ENCODE measurements at places on chromosomes 7 and 10. TPM values are rescaled to one million over a fixed set of nuclear protein-coding genes. Genes with fewer than 3 reads are reported as not detected.

- no peak overlapping the region for H3K4me3 ChIP-seq
- no peak for DNase-seq
- H3K4me1 ChIP-seq, result peaks cover 5% of the 10 kb centered on the region
- peak overlapping the region; percentile 47 for H3K27ac ChIP-seq
- H3K36me3 ChIP-seq, result no peaks in the 10 kb centered on the region
Measured at GRCh38 chr10:22620140-22620857, 94.1 kb downstream of the PIP4K2A start.

- H3K27me3 ChIP-seq, result no peaks in the 10 kb centered on the region
- H3K4me1 ChIP-seq, result no peaks in the 10 kb centered on the region
- no peak overlapping the region for H3K27ac ChIP-seq
- no peak overlapping the region for H3K4me3 ChIP-seq
Measured at GRCh38 chr7:140883378-140883777, 41.4 kb downstream of the BRAF start.

DNA sequence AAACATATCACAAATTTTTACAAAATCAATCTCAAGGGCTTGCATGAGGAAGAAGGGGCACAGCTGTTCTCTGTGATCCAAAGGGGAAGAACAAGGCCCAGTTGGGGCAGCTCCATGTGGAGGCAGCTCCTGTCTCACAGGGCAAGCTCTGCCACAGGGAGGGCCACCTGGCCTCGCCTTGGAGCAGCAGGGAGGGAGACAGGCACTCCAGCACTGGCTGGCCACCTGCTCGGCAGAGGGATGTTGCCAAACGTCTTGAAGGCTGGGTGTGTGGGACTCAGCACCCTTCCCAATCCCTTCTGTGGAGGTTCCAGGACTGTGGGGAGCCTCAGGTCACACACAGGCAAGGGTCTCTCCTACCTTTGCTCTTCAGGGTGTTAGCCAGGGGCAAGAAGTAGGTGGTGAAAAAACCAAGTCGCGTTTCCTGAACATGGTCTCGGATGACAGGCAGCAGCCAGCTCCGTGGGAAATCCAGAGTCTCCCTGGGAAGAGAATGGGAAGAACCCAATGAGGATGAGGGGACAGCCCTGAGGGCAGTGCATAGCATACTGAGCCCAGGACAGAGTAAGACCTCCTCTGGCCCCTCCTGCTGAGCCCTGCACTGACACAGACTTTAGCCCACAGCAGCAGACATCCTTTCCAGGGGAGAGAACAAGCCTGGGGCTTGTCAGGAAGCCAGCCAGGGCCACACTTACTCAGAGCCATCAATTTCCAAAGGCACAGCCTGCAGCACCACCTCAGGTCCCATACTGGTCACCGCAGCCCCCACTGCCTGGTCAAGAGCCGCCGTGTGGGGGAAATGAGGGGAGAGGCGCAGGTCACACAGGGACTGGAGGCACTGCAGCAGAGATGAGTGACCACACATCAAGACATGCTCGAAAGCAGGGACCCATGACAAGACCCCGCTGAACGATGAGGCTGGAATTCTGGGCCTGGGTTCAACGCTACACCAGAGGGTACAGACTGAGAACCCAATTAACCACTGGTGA, 21.9 kb downstream of the RRP12 start:
- no peak for DNase-seq
- no peaks in the 10 kb centered on the region for H3K4me1 ChIP-seq
- H3K4me3 ChIP-seq, result no peak overlapping the region
- peaks cover 44% of the 10 kb centered on the region for H3K36me3 ChIP-seq

DNA sequence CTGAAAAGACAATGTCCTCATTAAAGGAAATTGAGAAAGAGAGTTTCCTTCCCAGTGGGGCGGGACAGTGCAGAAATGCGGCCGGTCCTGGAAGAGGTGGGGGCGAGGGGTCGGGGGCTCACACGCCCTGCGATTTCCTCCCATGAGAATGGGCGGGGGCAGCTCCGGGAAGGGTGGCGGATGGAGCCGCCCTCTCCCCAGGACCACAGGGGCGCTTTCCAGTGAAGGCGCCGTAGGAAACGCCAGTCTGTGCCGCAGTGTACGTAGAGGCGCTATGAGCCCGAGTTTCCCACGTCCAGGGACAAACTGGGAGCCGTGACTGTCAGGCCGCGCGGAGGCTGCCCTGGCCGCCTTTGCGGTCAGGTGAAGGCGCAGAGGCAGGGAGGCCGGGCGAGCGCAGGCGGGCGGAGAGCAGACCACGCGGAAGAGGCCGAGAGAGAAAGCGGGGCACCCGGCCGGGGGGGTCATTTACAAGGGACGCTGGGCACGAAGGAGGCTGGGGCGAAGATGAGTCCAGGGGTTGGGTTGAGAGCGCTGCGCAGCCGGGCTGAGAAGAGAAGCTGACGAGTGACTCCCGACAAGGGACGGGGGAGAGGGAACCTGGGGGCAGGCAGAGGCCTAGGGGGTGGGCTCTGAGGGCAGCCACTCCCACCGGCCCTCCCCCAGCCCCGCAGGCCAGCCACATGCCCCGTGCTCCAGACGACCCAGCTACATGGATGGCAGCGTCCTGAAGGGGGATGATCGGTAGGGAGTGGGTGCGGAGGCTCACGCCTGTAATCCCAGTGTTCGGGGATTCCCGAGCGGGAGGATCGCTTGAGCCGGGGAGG, 45.0 kb downstream of the ALOX5 start:
- H3K27ac ChIP-seq, result peak overlapping the region; percentile 82
- no peaks in the 10 kb centered on the region for H3K4me1 ChIP-seq
- H3K4me3 ChIP-seq, result peak overlapping the region; percentile 71
- DNase-seq, result peak; percentile 83
- no peaks in the 10 kb centered on the region for H3K36me3 ChIP-seq

The GDF2 gene
- 0.21 TPM for total RNA-seq

Data from ascending aorta (tissue), 2 donors.